Nucleus accumbens (tissue), 56 donors: ENCODE measurements at places on chromosomes 4 and X.

GRCh38 chr4:38504396-38504715, 159.6 kb upstream of the KLF3 start:
- DNase-seq: no peak

- DNase-seq: no peak
These were observed 18.7 kb upstream of the GLRB start for GRCh38 chr4:157057218-157057617.

DNA sequence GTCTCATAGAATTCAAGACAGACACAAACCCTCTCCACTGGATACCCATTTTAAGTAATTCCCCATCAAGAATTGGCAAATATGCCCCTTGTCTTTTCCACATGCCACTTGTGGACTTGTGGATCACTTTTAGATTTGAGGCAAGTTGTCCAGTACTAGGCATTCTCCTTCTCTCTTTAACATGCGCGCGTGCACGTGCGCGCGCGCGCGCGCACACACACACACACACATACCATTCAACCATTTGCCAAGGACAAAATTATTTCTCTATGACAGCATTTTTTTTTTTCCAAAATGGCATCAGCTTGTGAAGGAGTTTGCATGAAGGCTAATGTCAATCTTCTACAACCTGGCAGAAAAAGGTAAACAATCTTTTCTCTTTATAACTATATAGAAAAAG, 1325.7 kb upstream of the IGFBP7 start:
- DNase-seq: no peak

DNA sequence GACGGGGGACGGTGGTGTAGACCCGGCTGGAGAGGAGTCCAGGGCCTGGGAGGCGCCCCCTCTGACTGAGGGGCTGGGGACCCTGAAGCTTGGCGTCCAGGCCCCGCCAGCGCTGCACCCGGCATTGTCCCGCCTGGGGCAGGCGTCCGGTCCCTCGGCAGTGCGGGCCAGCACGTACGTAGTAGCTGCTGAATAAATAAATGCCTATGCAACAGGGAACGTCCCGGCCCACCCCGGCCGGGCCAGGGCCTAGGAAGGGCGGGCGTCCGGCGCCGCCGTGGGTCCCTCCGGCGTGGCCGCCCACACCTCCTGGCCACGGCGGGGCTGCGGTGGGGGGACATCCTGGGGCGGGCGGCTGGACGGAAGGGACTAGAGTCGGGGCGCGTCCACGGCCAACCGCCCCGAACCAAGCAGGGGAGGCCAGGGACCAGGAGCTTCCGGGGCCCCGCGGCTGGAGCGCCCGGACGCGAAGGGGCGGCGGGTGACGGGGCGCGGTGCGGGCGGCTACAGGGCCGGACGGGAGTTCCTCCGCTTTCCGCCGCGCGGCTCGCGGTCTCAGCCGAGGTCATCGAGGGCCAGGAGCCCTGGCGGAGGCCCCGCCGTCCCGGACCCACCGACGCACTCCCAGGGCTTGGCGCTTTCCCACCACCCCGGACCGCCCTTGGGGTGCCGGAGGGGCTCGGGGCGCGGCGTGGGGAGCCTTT, 886 bp upstream of the WWC2 start:
- no peak for DNase-seq
